ENCODE measurements at places on chromosomes 16 and 17.

DNA sequence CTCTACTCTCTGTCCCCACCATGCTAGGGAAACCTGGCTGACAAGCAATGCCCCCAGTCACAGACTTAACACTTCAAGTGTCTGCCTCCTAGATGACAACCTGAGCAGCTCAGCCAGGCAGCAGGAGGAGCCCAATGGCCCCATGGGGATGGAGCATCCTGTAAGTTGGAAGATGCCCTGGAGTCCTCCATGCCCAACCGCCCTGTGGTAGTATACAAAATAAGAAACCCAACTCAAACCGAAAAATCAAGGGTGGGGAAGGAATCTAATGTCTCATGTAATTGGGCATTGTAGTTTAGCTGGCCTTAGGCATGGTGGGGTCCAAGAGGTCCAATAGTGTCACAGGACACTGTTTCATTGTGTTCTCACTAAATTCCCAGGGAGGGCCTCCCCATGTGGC is 104.0 kb downstream of the AIPL1 start:
- no peak for DNase-seq

- DNase-seq = no peak
Measured at GRCh38 chr17:18257268-18257981, 1.1 kb downstream of the FLII start.

GRCh38 chr17:71942626-71943025 is 178.2 kb upstream of the SOX9 start:
- no peak for DNase-seq

DNA sequence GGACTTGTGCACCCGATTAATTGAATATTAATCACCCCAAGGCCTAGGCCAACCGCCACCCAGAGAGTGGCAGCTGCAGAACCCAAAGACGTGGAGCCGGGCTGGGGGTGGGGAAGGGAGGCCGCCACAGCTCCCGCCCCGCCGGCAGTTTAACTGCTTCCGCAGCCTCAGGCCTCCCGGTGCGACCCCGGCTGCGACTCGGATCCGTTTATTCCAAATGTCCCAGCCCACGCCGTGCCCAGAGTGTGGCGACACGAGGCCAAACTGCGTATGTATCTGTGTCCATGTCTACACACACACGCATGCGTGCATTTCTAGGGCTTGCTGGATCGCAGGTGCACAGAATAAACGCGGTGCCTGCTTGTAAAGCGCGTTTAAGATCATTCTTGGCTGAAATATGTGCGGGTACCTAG is 802 bp upstream of the TOB1 start:
- peak; percentile 21 for DNase-seq

GRCh38 chr16:60166-60565 is 6.5 kb downstream of the SNRNP25 start:
- DNase-seq = no peak

- DNase-seq = no peak
Measured at GRCh38 chr17:72219824-72220493, 99.1 kb downstream of the SOX9 start.

DNA sequence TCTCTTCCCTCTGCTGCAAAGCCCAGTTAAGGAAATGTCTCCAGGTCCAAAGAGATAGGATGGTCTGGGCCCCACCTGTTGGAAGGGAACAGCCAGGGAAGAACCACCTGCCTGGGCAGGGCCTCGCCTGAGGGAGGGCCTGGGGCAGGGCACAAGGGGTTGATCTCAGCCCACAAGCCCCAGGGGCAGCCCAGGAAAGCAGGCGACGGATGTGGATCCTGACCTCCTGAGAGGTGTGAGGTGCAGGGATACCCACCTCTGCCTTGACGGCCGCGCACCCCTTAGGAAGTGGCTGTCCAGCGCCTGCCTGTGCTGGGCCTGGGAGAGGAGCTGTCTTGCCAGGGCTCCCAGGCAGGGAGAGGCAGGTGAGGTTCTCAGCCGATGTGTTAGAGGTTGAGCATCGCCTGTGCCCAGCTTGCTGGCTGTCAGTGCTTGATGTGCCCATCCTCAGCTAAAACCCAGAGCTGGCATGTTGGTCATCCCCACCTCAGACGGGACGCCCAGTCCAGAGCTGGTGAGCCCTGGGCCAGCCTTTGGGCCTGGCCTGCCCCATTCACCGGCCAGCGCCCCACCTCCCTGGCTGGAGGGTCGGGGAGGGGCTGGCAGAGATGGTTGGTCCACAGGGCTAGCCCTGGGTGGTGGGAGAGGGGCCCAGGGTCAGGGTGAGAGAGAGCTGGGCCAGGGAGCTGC is 434 bp downstream of the CEMP1 start:
- DNase-seq = no peak

GRCh38 chr16:84868829-84869472 is 49.2 kb downstream of the CRISPLD2 start:
- DNase-seq = no peak

- DNase-seq = no peak
Measured at GRCh38 chr17:38690386-38690785, 14.7 kb upstream of the MLLT6 start.

DNA sequence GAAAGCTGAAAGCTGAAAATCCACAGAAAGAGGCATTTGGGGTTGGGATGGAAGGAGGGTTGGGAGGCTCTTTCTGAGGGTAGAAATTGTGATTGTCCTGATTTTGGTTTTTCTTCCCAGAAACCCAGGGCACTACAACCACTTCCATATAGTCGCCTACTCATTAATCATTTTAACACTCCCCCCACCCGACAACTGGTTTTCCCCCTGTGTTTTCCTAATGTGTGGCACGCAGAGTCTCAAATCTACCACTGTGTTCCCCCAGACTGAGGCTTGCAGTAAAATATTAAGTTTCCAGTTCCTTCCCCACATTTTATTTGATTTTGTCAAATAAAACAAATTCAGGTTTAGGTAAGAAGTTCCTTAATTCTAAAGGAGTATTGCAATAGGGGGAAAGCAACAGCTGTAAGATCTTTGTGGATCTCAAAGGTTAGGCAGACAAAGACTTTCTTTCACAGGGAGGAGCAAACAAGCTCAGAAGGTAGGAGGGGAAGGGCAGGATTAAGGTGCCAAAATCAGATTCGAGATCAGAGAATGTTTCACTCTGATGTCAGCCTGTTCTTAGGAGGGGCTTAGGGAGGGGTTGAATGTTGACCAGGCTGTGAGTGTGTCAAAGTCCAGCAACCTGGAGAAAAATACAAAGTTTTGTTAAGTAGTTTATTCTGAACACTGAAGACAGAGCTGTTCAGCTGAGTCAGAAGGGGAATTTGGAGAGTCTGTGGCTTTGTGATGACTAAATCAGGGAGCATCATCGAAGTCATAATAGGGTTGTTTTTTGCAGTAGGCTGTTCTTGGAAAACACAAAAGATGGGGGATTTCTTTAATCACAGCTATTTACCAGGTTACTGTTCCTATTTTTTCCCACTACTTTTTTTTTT is 3.6 kb downstream of the ZNF267 start:
- peak; percentile 62 for DNase-seq

- no peak for DNase-seq
Measured at GRCh38 chr16:20306401-20306800, 20.9 kb downstream of the GP2 start.

DNA sequence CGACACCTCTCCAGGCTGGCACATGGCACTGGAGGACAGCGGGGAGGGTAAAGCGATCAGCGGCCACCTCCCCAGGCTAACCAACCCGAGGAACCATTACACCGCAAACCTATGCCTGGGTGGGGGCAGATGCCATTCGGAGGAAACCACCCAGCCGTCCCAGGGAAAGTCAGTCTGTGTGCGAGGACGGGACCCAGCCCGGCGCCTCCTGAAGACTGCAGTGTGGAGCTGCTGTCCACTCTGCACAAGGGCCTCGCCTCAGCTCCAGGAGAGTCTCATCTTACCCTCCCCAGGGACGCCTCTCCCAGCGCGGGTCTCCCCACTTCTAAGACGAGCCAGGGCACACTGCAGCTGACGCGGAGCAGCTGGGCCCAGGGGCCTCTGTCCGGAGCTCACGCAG is 8.0 kb downstream of the SLC38A10 start:
- DNase-seq = no peak

GRCh38 chr17:37605813-37606505 is 3.3 kb downstream of the SYNRG start:
- no peak for DNase-seq

DNA sequence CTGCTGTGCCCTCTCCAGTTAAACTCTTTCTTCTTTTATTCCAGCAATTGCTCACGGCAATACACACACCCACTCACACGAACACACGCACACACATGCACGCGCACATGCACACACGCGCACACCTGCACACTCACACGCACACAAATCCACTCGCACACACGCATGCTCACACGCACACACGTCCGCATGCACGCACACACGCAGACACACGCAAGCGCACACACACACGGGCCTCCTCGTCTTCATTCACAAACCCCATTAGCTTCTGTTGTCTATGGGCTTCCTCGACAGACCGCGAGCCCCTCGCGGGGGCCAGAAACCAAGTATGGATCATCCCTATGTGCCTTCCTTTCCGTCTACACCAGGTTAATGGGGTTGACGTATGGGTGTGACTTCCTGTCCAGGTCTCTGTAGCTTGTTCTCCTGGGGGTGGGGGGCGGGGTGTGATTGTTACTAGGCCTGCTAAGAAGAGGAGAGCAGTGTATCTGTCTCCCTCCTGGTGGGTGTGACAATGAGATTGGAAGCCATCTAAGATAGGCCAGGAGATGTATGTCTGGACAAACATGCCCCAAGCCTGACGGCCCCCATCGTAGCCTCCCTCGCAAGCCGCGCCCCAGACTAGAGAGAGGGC is 670 bp upstream of the CTF1 start:
- DNase-seq = no peak

DNA sequence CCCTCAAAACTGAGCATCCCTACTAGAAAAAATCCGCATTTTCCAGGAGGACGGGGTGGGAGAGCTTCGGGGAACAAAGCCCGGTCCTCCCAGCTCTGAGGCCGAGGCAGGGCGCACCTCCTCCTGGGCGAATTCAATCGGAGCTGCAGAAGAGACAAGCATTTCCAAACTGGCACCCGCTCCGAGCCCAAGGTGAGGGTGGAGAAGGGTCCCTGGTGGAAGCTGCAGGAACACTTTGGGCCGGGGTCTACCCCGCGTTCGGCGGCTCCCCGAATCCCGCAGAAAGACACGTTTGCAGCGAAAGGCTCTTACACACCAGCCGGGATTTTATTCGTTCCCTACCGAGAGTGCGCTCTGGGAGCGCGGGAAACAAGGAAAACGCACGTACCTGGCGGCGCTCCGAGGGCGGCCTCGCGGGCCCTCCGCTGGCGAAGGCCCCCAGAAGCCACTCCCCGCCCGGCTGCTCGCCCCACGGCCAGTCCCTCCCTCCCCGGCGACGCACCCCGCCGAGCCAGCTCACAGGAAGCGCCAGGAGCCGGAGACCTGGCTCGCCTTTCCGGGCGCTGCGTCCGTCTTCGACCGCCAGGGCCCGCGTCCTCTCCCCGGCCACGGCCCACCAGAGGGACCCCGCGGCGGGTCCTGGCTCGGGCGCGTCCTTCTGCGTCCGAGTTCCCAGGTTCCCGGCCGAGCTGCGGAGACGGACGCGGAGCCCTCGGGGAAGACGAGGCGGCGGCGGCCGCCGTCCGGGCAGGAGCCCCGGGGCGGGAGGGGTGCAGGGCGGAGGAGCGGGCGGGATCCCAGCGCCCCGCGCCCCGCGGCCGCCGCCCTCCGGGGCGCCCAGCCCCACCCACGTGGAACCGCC is 49.8 kb upstream of the BAHCC1 start:
- DNase-seq = peak; percentile 62

GRCh38 chr16:54070789-54071343 is 215.7 kb downstream of the IRX3 start:
- DNase-seq = no peak

GRCh38 chr16:67433131-67433719 is 2.3 kb downstream of the HSD11B2 start:
- no peak for DNase-seq

GRCh38 chr17:80649672-80650330 is 105.2 kb downstream of the RPTOR start:
- DNase-seq = peak; percentile 91

DNA sequence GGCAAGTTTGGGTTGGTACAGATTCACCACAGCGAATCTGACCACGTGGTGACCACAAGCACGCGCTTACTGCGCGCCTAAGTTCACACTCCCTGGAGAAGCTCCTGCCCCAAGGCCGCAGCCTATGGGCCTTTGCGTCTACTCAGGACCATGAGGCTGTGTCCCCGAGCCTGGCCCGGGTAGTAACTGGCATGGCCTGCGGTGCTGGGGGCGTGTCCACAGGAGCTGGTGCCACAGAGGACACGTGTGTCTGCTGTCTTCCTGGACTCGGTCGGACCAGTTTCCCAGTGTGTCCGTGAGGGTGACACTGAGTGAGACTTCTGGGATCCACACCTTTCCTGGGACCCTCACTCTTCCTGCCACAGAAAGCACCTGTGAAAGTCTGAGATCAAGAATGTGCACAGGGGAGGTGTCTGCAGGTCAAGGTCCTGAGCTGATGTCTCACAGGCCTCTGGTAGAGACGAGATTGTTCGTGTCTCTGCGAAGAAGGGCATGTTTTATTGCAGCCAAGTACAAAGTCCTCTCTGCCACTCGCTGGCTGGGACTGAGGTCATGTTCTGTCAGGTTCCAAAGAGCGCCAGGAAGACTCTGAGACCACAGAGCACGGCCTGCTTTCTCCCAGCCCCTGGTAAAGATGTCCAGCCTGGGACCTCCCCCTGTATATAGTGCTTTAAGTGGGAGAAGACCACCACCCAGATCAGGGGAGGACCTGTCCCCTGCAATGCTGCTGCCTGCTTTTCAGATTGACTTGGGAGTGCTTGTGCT is 25.2 kb upstream of the CAPN15 start:
- DNase-seq = no peak

DNA sequence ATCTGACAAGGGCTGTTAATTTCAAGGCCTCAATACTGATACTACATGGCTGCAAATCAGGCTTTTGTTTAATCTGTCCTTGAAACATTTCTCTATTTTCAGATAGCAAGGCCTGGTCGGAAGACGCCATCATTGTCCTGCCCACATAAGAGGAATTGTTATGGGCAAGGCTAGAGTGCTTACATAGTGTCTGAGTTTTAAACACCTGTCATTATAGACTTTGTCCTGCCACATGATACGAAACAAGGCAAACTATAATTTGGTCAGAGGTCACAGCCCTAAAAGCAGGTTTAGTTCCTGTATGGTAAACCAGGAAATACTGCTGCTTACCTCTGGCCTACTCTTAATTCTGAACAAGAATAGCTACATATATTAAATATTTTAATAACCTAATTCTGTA is 104.4 kb downstream of the SSH2 start:
- DNase-seq = no peak

GRCh38 chr17:4386406-4386805 is 19.9 kb upstream of the UBE2G1 start:
- no peak for DNase-seq

GRCh38 chr16:88131966-88132365 is 180.7 kb downstream of the BANP start:
- no peak for DNase-seq

DNA sequence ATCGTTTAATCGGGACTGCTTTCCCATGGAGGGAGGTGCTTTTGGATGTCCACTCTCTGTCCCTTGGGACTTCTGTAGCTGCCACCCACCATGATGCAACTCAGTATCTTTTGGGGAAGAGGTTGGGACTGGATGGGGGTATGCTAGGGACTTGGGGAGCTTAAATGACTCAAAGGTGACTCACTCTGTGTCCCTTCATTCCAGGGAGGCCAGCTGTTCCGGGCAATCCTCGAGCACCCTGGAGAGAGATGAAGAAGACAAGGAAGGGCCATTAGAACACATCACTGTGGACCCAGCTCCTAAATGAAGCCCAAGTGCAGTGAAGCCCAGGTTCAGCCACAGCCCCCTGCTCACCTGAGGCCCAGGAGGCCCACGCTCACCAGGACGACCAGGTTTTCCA is 4.6 kb downstream of the COL1A1 start:
- no peak for DNase-seq

Data from skeletal muscle cell (primary cell).